Right hindlimb (tissue), 1 donor: ENCODE measurements at places on chromosomes 5 and 9.
A peak's percentile ranks its signal among the peaks of the same experiment; 100 is the strongest.

GRCh38 chr5:39091940-39092580 is 17.9 kb upstream of the RICTOR start:
- no peak for DNase-seq

GRCh38 chr9:36204906-36205547 is 14.3 kb downstream of the CLTA start:
- no peak for DNase-seq

- peak; percentile 67 for DNase-seq
Observed at GRCh38 chr5:36662291-36662851, 56.0 kb downstream of the SLC1A3 start.

DNA sequence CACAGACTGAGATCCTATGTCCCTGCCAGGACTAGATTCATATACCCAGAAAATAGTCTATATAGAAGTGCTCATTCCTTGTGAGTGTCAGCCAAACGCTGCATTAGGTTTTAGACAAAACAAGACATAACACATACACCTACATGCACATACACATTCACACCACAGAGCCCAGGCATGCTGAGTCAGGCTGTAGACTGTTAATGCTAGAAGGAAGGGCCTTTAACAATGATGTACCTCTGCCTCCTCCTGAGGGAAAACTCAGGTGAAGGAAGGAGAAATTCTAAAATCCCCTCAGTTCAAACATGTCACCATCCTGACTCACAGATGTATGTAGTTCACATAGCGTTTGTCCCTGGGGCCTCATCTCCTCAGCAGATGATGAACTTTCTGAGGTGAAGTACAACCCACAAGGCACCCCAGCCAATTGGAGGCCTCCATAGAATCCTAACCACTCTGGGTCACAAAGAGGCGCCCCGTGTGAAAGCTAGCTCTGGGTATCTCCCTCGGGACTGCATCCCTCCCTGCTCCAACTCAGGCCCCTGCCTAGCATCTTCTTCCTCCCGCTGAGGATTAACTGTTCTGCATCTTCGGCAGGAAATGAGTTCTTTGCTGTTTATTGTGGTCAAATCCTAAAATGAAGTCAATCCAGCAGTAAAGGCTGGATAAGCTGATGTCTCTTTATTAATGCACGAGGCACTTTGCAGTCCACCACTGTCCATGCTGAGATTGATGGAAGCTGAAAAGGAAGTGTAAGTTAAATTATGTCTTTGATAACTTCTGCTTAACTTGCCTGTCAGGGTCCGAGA is 40.8 kb upstream of the FSTL4 start:
- DNase-seq: no peak

- DNase-seq: no peak
Observed at GRCh38 chr5:165076686-165077085, 1571.3 kb downstream of the MAT2B start.

DNA sequence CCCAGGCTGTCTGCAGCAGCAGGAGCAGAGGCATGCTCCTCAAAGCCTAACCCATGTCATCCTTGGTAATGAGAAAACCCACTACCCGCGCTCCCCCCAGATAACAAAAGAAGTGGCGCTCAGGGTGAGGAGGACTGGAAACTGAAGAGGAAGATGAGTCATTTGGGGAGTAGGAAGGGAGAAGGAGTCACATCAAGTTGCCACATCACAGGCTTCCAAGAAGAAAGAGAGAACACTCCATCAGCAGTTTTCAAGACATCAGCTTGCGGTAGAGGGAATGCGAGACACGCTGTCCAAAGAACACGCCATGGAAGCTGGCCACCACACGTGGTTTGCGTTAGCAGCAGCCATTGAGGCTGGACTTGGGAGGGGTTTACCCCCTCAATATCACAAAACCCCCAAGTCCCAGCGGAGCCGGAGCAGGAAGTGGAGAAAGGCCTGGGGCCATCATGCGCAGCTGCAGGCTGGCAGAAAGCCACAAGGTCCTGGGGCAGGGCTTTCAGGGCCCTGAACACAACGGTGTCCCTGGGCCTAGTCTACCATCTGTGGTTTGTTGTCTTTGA is 41.5 kb downstream of the SH3PXD2B start:
- peak; percentile 94 for DNase-seq

- peak; percentile 69 for DNase-seq
Observed at GRCh38 chr5:149990518-149991376, 9.7 kb downstream of the TIGD6 start.

DNA sequence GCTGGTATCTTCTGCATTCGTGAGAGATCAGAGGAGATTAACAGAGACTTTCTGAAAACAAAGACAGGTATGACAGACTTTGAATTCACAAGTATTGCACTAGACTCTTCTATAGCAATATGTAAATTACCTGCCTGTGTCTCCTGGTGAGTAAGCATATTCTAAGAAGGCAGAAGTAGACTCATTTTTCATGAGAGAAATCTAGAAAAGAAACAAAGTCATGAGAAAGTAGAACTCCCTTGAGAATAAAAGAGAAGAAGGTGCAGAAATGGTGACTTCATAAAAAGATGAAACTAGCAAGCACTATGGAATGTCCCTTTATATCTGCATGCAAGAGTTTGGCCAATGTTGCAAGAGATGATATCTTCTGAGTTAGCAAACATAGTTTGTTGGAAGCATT is 419.8 kb downstream of the DMRT2 start:
- no peak for DNase-seq

DNA sequence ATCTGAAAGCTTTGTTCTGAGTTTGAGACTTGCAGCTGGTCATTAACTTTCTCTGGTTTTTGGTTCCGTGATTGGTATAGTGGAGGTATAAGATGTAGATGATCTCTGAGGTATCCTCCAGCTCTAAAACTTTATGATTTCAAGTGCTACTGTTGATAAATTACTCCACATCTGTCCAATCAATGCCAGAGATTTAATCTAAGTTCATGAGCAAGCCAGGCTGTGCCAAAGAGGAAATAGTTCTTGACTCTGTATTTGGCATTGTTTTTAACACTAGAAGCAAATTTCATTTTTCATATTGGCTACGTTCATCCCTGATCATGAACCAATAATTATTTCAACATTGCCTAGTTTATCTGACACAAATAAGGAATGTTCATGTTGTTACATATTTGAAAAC is 28.5 kb upstream of the CHD1 start:
- DNase-seq: no peak

- no peak for DNase-seq
Observed at GRCh38 chr5:60529001-60529400, 171.0 kb downstream of the DEPDC1B start.

DNA sequence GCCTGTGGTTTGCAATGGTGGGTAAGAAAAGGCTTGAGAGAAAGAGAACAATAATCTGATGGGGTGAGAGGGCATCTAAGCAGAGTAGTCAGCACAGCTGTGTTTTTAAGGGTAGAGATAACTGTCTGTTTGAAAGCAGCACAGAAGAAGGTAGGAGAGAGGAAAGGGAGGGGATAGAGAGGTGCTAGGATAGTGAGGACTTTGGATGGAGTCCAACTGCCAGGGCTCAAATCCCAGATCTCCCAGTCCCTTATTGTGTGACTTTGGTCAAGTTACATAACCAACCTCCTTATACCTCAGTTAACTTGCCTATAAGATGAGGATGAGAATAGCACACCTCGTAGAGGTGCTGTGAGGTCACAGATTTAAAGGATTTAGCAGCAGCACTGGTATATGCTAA is 55.6 kb downstream of the GPR21 start:
- DNase-seq: no peak
